Stimulated activated CD8-positive, alpha-beta memory T cell treated with anti-CD3 and anti-CD28 coated beads, Interleukin-15, amount 100 ng/mL, for 24 hours (primary cell): ENCODE measurements at places on chromosomes 4 and X.

DNA sequence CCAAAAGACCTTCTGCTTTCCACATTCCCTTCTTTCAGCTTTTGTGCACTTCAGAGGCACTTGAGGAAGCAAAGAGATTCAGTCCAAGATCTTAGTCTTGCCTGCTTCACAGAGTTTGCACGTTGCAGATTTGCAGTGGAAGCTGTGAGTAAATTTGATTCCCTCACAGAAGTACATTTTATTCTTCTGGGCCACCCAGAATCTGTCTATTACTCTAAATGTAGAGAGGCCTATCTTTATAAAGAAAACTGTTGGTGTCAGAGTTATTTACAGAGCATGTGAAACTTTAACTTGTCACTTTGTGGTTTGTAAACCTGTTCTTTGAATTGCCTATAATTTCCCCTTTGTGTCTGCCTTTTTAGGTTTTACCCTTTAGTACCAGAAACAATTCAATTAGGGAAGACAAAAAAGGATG, 15.5 kb downstream of the SPRY1 start:
- DNase-seq, result no peak

- no peak for DNase-seq
Observed at GRCh38 chr4:3241898-3242524, 6.9 kb upstream of the MSANTD1 start.

DNA sequence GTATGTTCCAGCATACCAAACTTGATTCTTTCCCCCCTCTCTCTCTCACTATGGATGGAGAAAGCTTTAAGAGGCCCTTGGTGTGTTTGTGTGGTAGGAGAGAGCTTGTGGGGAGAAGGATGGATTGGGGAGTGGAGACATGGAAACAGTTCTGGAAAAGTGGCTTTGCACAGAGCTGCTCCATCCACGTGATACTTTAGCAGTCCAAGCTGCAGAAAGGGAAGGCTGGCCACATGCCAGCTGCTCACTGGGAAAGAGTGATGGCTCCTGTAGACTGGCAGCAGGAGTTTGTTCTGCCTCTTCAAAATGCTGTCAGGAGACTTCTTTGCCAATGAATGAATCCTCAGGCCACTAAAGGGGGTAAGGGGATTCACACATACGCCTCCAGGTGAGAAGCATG, 21.7 kb upstream of the SEC24B start:
- DNase-seq, result no peak

- DNase-seq, result no peak
Observed at GRCh38 chrX:19839770-19840254, 47.6 kb downstream of the SH3KBP1 start.

- peak; percentile 29 for DNase-seq
Observed at GRCh38 chr4:173370130-173370476, 651 bp upstream of the SAP30 start.

- DNase-seq, result no peak
Observed at GRCh38 chr4:133152831-133153481, 3.9 kb downstream of the PCDH10 start.

DNA sequence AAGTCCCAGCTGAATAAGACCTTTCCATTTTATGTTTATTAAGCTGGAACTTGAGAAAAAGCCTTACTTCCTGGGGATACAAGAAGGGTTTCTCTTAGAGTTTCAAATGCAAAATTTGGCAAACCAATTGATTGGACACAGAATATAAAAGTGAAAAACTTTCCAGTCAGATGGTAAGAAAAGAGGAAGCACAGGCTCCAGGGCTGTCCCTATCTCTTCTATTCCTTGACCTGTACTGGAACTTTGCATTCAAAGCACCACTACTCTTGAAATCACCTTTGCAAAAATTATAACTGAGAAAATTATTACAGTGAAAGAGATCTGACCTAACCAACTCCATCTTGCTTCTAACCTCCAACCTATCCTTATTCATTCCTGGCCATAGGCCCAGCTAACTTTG, 11.7 kb downstream of the PROM1 start:
- DNase-seq, result no peak

- DNase-seq, result no peak
Observed at GRCh38 chr4:16598597-16599206, 299.7 kb downstream of the LDB2 start.

GRCh38 chr4:88674979-88675378, 22.6 kb downstream of the NAP1L5 start:
- no peak for DNase-seq

DNA sequence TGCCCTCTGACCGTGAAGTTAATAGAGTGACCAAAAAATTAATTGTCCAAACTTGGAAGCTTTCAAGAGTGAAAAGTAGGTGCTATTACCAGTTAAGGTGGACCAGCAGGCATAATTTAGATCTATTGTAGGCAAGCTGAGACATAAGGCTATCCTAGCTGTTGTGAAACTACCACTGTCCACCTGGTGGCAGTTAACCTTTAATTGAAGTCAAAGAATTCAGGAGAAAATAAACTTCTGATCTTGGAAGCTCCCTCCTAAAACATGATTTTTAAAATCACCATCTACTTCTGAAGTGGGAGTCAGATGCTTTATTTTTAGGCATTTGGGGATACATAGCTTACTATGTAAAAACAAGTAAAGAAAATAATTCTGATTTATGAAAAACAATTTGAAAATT, 636.3 kb upstream of the HTR2C start:
- DNase-seq, result no peak

- DNase-seq, result no peak
Observed at GRCh38 chr4:92651536-92651935, 347.8 kb downstream of the GRID2 start.

DNA sequence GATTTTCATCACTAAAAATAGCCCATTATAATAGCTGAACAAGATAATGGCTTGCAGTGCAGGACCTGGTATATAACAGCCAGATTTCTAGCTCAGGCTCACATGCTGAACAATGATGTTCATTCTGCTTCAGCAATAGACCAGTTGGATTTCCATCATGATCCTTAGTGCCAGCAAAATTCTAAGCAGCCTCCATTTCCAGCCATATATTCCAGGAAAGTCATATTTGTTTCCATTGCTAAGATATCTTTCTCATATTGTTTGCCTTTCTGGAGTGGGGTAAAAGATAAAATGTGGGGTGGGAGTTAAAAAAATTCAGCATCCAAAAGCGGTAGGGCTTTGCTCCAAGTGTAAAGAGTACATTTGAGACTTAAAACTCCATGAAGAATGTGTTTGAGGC, 2344.1 kb downstream of the PCDH7 start:
- no peak for DNase-seq

- no peak for DNase-seq
Observed at GRCh38 chr4:2451036-2451520, 17.8 kb upstream of the RNF4 start.

DNA sequence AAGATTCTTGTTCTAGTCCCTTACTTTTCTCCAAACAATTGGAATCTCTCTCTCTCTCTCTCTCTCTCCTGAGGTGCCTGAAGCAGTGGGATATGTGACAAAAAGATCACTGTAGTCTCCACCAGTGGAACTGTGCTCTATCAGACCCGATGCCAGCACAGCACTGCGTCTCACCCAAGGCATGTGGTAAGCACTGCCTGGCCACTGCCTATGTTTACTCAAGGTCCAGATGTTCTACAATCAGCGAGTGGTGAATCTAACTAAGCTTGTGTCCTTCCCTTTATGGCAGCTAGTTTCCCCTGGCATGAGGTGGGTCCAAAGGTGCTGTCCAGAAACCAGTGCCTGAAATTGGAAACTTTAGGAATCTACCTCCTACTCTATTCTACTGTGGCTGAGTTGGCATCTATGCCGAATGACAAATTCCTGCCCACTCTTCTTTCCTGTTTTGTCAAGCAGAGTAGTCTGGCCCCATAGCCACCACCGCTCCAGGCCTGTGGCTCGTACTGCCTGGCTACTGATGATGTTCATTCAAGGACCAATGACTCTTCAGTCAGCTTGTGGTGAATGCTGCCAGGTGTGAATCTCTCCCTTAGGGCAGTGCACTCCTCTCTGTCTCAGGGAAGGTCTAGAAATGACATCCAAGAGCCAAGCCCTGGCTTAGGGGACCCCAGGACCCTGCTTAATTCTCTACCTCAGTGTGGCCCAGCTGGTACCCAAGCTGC, 416.5 kb downstream of the TEX13C start:
- DNase-seq, result no peak

DNA sequence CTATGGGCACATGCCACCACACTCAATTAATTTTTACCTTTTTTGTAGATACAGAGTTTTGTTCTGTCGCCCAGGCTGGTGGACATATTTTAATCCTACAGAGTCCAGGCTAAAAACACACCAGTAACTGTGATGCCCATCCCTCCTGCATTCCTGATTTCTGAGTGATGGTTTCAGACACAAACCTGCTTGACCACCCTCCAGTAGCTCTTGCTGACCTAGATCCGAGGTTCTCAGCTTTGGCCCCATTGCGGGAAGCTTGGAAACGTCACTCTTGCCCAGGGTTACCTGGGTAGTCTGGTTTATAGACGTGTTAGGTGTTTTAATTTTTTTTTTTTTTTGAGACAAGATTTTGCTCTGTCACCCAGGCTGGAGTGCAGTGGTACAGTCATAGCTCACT, 7.5 kb downstream of the CD99 start:
- no peak for DNase-seq

GRCh38 chr4:38467296-38467695, 196.7 kb upstream of the KLF3 start:
- no peak for DNase-seq

DNA sequence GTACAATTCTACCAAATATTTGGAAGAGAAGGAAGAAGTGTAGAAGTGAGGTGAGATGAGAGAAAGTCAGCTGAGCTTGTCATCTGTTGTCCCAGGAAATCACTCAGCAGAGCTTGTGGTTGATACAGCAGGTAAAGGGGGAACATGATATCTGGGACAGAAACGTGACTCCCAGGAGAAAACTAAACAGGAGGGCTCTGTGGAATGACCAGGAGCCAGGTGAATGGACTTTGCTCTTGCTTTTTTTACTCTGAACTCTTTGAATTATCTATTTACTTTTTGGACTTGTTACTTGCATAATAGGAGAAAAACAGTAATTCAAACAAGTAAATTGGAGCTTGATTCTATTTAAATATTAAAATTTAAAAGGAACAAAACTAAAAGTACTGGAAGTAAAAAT, 555.6 kb upstream of the FRG1 start:
- DNase-seq, result no peak

DNA sequence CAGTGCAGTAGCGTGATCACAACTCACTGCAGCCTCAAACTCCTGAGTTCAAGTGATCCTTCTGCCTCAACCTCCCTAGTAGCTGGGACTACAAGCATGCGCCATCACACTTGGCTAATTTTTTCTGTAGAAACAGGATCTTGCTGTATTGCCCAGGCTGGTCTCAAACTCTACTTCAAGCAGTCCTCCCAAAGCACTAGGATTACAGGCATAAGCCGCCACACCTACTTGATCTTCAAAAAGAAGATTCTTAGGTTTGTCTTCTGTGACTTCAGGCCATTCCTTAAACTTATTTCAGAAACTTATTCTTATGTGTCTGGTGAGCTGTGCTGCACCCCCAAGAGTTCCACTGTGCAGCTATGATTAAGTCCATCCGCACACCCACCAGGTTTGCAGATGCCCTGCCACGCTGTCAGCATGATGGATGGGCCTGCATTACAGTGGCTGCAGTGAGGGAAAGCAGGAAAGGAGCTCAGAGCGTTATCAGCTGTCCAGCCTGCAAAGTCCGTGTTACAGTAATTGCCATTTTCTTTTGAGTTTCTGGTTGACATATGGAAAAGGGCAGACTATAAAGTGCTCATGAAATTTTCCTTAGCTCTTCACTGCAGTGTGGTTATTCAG, 146.6 kb downstream of the AASDH start:
- DNase-seq, result no peak

DNA sequence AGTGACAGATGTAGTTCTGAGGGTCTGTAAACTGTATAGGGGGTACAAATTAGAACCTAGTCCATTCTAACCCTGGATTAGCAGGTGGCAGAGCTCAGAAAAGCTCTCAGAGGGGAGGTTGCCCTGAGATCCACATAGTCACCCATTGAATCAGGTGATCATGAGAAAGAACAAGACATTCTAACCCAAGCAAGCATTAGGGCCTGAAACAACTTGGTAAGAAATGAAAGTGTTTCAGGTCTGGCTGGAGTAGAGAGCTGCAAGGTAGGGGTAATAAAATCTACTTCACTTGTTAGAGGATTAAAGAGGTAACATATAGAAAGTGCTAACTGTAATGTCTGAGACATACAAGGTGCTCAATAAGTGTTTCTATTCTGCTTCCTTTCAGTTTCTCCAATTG, 8.8 kb upstream of the BMP2K start:
- DNase-seq, result no peak

DNA sequence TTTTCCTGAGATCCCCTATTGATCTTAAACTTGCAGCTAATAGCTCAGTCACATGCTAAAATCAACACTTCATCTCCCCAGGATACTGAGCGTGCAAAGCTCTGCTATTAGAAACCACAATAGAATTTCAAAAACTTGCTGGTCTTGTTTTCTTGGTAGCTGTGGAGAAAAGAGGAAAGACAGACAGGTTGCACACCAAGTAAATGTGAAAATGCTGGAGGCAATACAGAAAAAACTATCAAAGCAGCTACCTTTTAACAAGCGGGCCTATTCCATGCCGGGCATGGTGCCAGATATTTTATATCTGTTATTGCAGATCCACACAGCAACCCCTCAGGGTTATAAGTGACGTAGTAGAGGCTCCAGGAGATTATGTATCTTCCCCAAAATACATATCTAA, 171.9 kb downstream of the DCTD start:
- no peak for DNase-seq

GRCh38 chrX:8586953-8587352, 122.3 kb downstream of the VCX3B start:
- DNase-seq, result no peak

GRCh38 chr4:76716020-76716419, 181.9 kb downstream of the SOWAHB start:
- no peak for DNase-seq

DNA sequence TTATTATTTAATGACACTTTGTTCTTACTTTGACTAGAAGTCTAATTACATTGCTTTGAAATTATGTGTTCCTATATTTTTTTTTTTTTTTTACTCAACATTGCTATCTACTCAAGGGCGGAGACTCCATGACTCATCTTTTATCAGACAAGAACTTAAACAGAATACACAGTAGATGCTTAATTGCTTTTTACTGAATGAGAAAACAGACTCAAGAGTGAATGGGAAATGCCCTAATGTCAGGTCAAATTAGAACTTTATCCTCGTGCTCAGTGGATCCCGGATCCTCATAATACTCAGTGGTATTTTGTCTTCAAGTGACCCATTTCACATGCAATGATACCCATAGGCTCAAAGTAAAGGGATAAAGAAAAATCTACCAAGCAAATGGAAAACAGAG, 954.5 kb upstream of the IGFBP7 start:
- DNase-seq, result no peak

DNA sequence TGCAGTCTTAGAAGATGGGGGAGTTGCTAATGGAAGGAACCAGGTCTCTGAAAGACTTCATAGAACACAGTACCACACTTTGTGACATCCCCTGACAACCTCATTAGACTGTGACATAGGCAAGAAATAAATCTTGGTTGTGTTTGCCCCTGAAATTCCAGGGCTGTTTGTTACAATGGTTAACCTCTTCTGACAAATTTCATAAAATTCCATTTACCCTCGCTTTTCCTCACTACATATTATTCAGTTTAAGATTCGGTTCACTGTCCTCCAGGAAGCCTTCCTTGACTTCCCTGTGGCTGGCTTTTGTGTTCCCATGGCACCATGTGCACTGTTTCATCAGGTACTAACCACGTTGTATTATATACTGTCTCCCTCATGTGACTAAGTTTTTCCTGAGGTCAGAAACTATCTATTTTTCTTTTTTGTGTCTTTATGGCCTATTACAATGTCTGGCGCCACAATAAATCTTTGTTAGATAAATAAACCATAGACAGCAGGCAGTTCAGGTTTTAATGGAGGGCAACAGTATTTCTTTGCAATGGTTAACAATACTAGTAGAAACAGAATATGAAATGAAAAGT, 54.2 kb downstream of the ATXN3L start:
- no peak for DNase-seq
